ENCODE measurements at places on chromosomes 11 and 22.

GRCh38 chr11:36622431-36623136 lies 24.5 kb upstream of the RAG2 start:
- peak; percentile 12 for DNase-seq

DNA sequence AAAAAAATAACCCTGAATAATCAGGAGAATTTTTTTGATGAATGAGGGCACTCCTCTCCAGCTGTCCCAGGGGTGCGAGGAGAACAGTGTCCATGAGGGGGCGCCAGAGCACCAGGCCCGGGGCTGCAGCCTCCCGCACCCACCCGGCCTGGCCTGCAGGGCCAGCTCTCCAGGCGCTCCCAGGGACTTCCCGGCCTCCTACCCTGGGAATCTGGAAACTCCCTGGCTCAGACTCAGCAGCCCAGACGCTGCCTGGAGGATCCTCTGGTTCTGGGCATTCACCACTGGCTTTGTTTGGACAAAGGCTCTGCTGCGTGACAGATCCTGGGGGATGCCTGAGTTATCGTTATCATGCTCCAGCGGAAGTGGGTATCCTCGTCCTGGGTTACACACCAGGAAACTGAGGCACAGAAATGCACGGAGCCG lies 31.0 kb downstream of the MCM5 start:
- DNase-seq, result peak; percentile 87

DNA sequence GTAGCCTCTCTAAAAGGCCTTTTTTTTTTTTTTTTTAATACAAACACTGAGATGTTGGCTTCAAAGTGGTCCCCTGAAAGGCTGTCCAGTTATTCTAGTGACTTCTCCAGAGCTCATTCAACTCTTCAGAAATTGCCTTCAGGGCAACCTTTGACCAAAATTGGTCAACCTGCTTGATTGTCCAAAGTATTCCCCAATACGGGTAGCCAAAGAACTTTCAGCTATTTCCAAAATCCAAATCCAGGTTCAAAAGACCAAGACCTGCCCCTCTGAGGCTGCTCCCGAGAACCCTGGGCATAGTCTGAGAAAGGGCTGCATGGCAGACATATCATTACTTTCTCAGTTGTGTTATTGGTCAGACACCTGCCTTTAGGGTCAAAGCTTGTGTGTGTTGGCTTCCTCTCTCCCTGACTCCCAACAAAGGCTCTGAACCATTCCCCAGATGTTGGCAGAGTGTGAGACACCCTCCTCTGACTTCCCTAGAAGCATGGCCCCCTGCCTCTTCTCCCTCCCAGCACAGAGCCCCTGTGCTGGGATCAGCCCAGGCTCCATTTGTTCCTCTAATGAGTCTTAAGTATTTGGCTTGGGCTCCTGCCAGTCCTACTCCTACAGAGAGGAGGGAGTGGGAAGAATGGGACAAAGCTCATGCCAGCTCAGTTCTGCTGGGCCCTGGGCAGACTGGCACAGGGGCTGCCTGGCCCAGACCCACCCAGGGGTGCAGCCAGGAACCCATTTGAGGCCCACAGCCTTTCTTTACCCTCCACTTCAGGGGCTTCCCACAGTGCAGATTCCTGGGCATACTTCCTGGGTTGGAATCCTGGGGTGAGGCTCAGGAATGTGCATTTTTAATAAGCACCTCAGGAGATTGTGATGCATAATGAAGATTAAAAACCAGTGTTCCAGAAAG lies 30.3 kb downstream of the TNKS1BP1 start:
- no peak for DNase-seq

DNA sequence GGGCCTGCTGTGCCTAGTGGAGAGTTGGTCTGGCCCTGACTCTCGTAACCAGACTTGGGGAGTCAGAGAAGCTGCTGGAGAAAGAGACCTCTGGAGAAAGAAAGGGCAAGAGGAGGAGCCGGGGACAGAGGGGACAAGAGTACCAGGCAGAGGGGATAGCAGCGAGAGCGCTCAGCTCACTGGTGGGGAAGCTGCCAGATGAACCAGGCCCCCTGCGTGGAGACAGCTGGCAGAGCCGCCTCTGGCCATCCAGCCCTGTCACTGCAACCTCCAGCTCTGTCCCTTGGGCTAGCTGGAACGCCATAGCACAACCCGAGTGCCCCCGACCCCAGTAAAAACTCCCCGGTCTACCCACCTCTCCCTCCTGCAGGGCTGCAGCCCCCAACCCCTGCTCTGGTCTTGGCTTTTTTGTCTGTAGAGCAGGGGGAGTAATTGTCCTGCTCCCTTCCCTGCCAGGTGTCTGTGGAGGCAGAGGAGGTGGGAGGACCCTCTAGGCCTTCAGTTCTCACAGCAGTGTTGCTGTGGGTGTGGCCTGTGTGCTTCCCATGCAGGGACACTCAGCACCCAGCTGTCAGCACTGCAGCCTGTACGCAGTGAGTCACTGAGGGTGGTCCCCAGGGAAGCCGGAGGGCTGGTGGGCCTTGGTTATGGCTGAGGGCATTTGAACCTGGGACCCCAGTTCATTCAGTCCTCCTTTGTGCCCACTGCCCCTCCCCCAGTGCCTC lies 4.8 kb upstream of the SUN2 start:
- no peak for DNase-seq

DNA sequence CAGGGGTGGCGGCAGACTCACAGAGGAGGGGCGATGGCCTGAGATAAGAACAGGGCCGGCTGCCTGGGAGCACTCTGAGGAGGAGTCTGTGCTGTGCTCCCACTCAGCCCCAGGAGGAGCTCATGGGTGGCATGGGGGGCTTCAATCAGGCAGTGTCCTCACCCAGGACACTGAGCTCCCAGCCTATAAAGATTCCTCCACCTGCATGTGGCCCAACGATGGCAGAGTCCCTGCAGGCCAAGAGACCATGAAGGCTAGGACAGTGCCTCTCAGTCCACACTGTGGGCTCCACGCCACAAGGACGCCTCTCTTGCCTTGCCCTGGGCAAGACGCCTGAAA lies 1.9 kb downstream of the CST6 start:
- no peak for DNase-seq

- no peak for DNase-seq
These were observed 16.9 kb upstream of the ARHGAP42 start for GRCh38 chr11:100670140-100670539.

GRCh38 chr22:45144916-45145315 lies 18.8 kb upstream of the NUP50 start:
- DNase-seq, result no peak

DNA sequence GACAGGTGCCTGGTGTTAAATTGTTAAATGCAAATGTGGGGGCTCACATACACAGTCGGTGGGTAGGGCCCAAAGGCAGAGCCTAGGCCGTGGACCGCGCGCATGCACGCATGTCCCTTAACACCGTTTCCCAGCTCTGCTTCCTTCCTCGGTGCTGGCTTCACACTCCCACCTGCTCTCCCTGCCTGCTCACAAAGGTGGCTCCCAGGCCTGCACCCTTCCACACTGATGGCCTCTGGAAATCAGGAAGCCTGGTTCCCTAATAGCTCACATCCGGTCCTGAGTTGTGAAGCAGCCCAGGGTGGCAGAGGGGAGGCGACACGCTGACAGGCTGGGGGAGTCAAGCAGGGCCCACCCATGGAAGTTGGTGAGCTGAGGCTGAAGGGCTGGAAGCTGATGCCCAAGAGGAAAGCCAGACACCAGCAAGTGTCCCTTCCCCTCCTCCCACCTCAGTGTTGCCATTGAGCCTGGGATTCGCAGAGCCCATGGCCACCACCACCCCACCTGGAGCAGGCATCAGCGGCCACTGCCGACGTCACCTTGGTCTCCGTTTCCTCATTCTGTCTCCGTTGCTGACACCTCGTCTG lies 13.7 kb upstream of the CTTN start:
- no peak for DNase-seq

GRCh38 chr22:39624501-39624821 lies 53.9 kb downstream of the CACNA1I start:
- no peak for DNase-seq

DNA sequence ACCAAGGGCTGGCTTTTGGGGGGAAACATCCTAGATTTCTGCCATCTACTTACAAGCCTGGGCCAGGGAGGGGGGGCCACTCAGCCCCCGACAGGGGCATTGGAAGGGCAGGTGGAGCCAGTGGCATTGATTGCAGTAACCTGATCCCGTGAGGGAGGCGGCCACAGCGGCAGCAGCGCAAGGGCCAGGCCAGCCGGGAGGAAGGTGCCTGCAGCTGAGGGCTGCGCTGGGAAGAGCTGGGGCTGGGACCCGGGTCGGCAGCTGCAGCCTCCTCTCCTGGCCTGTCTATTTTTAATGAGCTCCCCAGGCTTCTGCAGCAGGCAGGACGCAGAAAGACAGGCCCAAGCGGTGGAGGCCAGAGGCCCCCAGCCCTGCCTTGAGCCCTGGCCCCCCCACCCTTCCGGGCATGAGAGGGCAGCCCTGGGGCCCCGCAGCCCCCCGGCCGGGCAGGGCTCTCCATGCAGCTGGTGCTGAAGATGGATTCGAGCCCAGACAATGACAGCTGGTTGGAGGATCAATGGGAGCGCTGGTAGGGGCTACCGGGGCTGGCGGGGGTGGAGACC lies 10.6 kb downstream of the FREY1 start:
- DNase-seq, result no peak

- no peak for DNase-seq
These were observed 43.6 kb downstream of the BRD1 start for GRCh38 chr22:49783926-49784629.

DNA sequence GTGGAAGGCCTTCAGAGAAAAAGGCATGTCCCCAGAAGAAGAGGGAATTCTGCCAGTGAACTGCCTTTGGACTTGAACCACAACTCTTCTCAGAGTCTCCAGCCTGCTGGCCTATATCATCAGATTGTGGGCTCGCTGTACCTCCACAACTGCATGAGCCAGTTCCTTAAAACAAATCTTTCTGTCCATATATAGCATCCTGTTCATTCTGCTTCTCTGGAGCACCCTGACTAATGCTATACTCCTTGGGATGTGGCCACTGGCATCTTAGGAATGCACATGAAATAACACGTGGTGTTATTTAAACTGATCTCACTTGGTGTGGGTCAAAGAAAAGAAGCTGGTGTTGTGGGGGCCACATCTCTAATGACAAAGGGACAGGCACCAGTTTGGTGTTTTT lies 58.3 kb upstream of the VSTM5 start:
- DNase-seq, result no peak

DNA sequence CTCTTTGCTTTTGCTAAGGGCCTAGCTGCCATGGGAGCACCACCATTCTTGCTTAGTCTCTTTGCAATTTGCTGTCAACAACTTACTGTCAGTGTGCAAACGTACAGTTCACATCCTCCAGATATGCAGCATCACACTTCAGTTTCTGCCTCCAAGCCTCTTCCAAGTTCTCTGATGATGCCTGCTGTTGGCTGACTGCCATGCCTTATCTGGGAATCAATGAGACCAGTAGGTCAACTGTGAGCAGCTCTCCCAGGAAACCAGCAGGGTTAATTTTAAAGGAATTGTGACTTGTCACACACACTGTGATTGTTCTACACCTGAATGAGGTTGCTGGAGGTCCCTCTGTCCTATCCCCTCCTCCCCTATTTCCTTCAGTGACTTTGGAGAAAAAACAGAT lies 56.0 kb downstream of the COPB1 start:
- no peak for DNase-seq

DNA sequence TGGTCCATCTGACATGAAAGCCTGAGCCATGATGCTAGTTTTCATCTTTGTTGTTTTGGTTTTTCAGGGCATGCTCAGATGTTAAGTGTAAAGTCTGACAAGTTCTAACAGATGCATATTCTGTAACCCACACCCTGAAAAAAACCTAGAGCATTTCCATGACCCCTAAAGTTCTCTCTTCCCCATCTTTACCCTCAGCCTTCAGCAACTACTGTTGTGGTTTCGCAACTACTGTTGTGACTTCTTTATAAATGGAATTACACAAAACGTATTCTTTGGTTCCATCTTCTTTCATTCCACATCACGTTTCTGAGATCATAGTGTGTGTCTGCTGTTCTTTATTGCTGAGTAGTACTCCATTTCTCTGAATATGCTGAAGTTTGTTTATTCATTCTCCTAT lies 65.1 kb upstream of the LDLRAD3 start:
- peak; percentile 62 for DNase-seq

GRCh38 chr11:28584992-28585391 lies 476.8 kb downstream of the METTL15 start:
- no peak for DNase-seq

DNA sequence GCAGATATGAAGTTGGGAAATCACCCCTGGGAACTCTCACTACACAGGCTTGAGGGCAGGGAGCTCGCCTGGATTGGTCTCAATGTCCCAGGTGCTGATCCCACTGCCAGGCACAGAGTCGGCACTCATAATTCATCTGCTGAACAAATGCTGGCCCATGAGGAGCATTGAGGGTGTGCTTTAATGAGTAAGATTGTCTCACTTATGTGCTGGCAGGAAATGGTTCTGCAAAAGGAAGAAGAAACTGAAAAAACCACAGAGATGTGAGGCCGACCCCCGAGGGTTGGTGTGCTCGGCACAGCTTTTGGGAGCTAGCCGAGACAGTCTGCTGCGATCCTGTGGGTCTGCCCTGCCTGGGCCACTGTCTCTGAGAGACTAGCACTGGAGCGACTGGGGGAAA lies 9.4 kb downstream of the PLAAT2 start:
- no peak for DNase-seq

DNA sequence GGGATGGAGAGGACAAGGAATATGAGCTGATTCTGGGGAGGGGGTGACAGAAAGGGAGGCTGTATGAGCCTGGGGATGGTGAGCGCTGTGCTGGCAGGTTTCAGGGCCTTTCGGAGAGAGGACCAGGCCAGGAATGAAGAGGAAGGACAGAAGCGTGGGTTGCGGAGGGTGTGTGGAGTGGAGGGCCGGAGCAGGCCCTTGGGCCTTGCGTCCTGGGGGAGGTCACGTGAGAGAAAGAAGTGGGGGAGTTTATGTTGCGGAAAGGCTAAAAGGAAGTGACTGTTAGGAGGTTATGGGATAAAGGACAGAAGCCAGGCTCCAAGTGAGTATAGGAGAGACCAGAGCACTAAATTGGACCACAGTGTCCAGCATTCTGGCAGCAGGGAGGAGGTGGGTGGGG lies 17.5 kb downstream of the BCR start:
- DNase-seq, result peak; percentile 40

GRCh38 chr22:41311487-41311886 lies 10.2 kb downstream of the ZC3H7B start:
- DNase-seq, result no peak

DNA sequence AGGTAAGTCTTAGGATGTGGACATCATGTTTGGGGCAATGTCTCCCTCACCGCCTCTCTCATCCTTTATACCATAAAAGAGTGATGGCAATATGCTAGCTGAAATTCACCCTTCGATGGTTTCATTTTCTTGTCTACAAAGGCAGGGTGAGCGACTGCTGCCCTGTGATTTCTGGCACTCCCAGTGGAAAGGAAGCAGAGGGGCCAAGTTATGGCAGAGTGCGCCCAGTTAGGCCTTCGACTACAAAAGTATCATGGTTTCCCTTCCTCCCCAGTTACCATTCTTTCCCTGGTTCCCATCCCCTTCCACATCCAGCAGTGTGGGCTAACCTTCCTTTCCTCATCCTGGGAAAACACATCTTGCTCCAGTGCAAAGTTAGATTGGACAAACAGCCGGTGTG lies 43.8 kb downstream of the SNX19 start:
- no peak for DNase-seq

DNA sequence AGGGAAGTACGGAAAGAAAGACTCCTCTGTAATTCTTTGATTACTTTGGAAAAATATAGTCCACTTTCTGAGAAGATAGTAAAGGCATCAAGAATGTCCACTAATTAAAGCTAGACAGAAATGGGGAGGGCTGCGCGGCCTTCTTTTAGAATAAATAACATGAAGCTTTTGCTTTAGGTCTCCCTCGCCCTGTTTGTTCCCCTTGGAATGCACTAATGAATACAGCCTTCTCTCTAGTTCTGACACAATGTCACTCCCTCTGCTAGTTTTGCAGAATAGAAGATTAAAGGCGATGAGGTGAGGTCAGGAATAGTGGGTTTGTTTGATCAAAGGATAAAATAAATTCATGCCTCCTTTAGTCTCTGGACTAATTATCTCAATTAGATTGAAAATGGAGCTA lies 543.9 kb downstream of the OPCML start:
- DNase-seq, result no peak
